SK-N-SH treated with all-trans-retinoic acid at 6 μM for 48 hours (cell line): ENCODE measurements at places on chromosomes 11 and 22.
A peak's percentile ranks its signal among the peaks of the same experiment; 100 is the strongest.

- ATAC-seq, result no peak
Measured at GRCh38 chr11:57094181-57094935, 87.4 kb upstream of the LRRC55 start.

- no peak for ATAC-seq
Measured at GRCh38 chr22:50403701-50404101, 60.6 kb downstream of the PPP6R2 start.

- ATAC-seq, result no peak
Measured at GRCh38 chr22:30673136-30673535, 5.5 kb upstream of the DUSP18 start.

DNA sequence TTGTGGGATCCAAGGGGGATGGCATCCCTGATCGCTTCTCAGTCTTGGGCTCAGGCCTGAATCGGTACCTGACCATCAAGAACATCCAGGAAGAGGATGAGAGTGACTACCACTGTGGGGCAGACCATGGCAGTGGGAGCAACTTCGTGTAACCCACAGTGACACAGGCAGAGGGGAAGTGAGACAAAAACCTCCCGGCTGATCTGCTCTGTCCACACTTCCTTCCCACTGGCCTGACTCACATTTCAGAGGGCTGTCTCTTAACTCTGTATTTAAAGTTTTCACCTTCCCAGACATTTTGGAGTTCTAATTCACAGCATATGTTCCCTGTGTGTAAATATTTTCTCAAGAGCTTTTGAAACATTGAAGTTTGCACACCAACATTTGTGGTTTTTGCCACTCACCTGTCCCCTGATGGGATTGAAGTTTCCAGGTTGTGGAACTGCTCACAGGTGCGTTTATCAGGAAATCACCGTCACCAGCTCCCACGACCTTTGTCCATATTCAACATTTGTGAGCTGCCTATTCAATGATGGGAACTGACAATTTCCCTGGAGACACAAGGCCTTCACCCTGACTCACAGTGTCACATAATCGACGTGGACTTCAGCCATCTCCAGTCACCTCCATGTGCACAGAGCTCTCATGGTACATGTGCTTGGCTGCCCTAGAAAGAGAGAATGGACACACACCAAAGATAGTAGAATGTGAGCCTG, 99.2 kb downstream of the VPREB1 start:
- ATAC-seq, result no peak

DNA sequence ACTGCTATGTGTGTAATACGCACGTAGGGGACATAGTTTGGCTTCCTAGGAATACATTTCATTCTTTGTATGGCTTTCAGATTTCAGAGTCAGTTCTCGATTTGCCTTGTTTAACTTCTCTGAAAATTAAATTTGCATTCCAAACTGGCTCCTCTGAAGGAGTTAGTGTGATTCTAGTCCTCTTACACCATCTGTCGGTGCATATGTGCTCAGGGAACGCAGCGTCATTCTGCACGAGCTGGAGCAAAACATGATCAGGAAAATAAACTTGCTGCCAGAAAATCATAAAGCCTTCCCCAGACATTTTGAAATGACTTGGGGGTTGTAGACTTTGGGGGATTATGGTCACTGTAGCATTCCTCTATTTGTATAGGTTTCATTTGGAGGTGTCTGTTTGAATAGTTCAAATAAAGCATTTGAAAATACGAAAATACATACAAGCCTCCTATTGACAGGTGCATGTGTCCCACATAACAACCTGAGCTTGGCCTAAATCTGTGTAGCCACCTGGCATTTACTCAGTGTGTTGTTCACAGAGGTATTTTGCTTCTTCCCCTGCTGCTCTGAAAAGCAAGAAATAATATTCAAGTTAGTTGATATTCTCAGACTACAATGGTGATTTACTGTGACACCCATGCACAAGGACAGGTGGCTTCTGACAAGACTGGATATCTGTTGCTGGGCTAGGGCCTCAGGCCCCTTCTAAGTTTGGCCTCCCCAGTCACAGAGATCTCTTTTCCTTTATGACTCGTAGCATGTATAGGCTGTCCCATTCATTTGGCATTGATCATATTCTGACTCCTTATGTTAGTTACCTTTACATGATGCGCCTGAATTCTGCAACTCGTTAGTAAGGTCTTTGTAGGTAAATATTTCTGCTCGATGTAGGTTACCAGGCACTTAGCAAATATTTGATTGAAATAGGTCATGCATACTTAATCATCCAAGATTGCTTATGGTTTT, 81.6 kb upstream of the SORL1-AS1 start:
- peak; percentile 27; the same call in 2 of the 3 replicates for ATAC-seq

- no peak for ATAC-seq
Measured at GRCh38 chr11:95104856-95105255, 15.2 kb downstream of the ENDOD1 start.

GRCh38 chr11:2207212-2207611, 35.6 kb upstream of the TH start:
- ATAC-seq, result no peak

GRCh38 chr22:30556388-30556787, 9.8 kb upstream of the SEC14L6 start:
- peak; percentile 33; the same call in 2 of the 3 replicates for ATAC-seq

- ATAC-seq, result no peak
Measured at GRCh38 chr11:95556342-95557163, 233.0 kb downstream of the FAM76B start.

- ATAC-seq, result no peak
Measured at GRCh38 chr11:125374398-125374797, 121.7 kb downstream of the FEZ1 start.

DNA sequence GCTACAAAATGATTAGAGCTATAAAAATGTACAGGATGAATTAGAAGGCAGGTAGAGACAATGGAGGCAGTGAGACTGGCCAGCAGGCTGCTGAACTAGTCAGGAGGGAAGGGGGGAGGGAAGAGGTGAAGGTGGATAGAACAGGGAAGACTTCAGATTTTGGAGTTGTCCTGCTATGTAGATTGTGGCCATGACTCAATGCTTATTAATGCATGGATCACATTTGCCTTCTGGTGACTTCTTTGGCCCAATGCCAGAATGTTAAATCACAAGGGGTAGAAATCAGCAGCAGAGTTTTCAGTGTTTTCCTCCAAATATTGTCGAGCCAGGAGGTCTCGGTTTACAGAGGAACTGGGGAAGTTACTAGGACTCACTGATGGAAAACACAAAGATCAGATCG, 346.6 kb downstream of the AASDHPPT start:
- peak; percentile 72 for ATAC-seq

DNA sequence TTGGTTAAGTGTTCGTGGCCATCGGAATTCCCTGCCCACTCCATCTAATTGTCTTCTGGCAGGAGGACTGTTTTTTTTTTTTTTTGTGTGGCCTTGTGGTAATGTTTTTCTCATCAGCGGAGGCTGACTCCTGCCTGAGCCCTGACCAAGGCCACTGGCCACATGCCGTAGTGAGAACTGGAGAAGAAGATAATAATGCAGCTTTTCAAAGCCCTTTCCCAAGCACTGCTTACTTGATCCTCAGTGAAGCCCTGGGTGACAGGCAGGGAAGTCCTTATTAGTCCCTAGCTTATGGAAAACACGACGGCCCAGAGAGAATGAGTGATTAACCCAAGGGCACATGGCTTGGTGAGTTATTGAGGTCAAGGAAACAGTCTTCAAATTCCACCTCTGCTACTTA, 71.2 kb downstream of the ADM start:
- ATAC-seq, result no peak

DNA sequence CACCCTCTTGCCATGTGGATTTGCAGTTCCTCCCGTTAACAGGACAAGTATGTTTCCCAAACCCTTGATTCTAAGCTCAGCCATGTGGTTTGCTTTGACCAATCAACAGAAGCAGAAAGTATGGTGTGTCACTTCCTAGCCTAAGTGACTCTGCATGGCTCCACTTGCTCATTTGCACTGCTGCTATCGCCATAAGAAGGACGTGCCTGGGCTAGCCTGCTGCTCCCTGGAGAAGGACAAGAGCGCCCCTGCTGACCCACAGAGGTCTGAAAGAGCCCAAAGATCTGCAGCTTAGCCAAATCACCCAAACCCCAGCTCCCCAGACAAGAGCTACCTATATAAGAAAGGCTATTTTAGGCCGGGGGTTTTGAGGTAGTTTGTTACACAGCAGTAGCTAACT, 18.0 kb downstream of the TBRG1 start:
- no peak for ATAC-seq

DNA sequence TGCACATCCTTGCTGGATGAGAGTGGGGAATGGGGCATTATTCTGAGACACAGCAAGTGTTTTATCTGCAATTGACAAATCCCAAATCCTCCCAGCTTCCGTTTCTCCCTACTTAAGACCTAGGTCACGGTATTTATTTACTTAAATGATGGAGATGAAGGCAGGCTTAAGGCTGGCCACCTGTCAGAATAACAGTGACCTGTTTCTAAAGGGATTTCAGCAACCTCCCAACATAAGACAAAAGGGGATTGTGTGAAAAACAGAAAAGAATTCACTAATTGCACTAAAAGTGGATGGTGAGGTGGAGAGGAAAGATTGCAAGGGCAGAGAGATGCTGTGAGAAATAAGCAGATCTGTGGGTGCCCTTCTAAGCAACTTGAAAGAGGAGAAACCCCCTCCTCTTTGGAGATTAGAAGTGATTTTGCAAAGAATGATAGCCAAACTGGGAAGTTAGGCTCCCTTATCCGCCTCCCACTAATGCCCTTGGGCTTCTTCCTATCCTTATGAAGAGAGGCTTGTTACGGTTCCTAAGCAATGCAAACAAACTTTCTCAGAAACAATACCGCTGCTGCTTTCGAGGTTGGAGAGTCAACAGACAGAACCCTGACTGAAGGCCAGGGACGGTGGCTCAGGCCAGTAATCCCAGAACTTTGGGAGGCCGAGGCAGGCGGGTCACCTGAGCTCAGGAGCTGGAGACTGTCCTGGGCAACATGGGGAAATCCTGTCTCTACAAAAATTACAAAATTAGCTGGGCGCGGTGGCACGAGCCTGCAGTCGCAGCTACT, 84.3 kb downstream of the ARL14EP start:
- ATAC-seq, result no peak

DNA sequence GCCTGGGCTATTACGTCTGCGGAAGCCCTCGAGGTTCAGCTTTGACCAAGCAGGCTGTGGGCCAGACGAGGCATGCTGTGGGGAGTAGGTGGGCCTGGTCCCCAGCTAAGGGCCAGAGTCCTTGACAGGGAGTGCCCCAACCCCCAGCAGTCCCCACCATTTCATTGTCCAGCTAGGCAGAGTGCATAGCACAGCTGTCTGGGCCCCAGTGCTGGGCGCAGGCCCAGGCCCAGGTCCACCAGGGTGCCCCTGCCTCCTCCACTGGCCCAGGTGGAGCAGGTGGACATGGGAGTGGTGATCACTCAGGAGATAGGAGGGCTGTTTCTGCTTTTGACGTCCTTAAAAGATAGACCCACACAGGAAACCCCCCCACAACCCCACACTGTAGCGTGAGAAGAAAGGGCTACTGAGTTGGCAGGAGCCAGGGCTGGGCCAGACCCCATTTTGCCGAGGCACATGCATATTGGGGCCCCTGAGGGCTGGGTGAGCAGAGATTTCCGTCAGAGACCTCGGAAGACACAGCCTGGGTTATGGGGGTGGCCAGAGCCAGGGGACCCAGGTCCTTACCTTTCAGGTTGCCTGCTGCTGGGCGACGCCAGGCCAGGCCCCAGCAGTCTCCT, 11.7 kb upstream of the SUSD2 start:
- no peak for ATAC-seq

- no peak for ATAC-seq
Measured at GRCh38 chr11:72818971-72819370, 4.8 kb downstream of the ATG16L2 start.

- no peak for ATAC-seq
Measured at GRCh38 chr11:95392644-95393043, 161.6 kb upstream of the SESN3 start.

DNA sequence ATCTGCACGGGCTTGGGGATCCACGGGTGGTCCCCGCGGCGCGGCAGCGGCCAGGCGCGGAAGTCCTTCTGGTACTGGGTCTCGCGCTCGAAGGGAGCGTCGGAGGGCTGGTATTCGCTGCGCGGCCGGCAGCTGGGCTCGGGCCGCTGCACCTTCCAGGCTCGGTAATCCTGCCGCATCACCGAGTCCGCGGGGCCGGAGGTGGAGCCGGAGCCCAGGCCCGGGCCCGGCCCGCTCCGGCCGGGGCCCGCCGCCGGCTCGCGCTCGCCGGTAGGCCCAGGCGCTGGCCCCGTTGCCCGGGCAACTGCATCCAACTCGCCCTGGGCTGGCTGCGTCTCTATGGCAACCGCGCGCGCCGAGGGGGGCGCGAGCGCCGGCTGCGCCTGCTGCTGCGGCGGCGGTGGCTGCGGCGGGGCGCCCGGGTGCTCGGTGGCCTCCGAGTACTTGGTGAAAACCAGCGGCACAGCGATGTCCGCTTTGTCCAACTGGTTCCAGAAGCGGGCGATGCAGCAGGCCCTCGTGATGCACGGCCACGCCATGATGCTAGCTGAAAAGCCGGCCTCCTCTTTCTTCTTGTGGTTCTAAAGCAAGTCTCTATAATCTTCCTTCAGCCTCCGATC, 897 bp downstream of the MAP6 start:
- ATAC-seq, result peak; percentile 39

- peak; percentile 88 for ATAC-seq
Measured at GRCh38 chr11:128323381-128323780, 264.0 kb downstream of the ETS1 start.

DNA sequence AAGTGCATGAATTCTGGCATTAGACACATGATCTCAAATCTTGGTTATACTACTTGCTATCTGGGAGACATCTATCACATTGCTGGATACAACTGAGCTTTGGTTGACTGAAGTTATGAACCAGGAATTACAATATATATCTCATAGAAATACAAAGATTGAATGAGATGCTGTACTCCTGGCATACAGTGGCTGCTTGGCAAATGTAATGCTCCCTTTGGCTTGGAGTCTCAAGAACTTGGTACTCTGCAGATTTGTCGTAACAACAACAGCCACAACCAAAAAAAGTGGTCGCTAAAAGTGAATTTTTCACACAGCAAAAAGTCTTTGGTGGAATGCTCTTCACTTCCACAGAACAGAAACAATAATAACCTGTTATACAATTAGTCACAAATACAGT, 1082.6 kb downstream of the DLG2 start:
- no peak for ATAC-seq

GRCh38 chr22:34904486-34904885, 161.5 kb upstream of the ISX start:
- ATAC-seq, result no peak

DNA sequence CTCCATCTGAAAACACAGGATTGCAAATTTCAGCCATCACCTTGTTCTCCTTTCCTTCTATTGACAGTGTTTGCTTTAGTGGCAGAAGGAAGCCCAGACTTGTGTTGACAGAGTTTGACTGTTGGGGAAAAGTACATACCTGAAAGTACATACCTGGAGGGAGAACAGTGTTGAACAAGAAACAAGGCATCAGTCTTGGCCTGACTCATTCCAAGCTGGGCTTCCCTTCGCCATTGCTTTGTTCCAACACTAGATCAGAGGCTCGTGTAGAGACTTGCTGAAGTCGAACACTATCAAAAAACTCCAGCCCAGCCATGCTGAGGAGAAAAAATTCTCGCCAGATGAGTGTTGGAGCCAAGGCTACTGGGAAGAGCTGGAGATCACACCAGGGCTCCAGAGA, 133.4 kb downstream of the BBOX1 start:
- no peak for ATAC-seq

GRCh38 chr22:43878079-43878795, 13.6 kb downstream of the PNPLA5 start:
- ATAC-seq, result no peak
